ENCODE measurements at places on chromosomes 6 and 20.

DNA sequence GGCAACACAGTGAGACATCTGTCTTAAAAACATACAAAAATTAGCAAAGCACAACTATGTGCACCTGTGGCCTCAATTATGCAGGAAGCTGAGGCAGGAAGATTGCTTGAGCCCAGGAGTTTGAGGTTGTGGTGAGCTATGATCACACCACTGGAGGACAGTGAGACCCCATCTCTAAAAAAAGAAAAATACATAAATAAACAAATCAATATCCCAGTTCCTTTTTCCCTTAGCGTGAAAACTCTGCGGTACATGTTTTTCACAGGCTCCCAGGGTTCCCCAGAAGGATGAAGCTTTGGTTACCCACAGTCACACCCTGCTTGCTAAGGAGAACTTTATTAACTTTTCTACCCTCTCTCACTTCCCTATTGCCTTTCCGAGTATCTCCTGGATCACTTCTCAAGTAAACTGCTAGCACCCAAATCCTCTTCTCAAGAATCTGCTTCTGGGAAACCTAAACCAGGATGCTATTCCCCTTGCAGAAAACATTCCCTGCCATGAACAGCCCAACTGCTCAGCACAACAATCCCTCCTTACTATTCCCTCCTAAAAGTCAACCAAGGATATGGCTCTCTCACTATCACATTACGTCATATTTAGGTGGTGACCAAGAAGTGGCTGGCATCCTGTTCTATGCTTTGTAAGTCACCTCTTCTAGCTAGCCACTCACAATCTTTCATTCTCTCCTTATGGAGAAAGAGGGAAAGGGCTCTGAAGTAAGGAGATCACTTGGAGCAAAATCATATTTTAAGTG, 122.4 kb downstream of the IPCEF1 start:
- no peak for DNase-seq

DNA sequence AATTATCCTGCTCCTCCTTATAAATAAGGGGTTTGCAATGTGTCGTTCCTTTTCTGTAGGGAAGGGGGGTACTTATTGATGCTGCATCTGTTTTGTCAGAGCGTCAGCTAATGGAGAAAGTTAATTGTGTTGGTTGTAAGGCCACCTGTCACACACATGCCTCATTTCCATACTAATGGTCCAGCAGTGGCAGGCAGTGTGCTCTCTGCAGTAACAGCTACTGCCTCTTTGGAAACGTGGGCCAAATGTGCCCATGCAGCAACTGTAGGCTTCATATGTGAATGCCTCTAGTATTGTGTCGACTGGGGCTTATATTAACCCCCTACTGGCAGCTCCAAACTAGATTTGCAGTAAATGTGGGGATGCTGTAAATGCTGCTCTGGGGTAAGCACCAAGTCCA, 56.3 kb upstream of the OLIG3 start:
- no peak for DNase-seq

DNA sequence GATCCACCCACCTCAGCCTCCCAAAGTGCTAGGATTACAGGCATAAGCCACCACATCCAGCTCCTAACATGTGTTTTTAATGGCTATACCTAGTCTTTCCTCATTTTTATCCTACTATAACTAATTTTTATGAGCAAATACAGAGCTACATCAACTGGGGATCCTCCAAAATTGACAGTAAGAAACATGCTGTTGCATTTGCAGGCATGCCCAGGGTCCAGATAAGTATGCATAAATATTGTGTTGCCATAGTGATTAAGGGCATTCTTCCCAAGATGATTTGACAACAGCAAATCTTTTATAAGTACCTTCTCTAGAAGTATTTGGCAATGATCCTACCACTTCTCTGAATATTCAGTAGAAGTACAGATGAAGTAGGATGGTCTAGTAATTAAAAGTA, 41.9 kb upstream of the MOXD1 start:
- DNase-seq, result no peak

GRCh38 chr6:167501831-167502385, 177.0 kb downstream of the TTLL2 start:
- no peak for DNase-seq

Measured in GM10248 (cell line).